ENCODE measurements at places on chromosomes 6 and 20.

GRCh38 chr20:37397076-37397953 is 51.4 kb downstream of the SRC start:
- DNase-seq: no peak

DNA sequence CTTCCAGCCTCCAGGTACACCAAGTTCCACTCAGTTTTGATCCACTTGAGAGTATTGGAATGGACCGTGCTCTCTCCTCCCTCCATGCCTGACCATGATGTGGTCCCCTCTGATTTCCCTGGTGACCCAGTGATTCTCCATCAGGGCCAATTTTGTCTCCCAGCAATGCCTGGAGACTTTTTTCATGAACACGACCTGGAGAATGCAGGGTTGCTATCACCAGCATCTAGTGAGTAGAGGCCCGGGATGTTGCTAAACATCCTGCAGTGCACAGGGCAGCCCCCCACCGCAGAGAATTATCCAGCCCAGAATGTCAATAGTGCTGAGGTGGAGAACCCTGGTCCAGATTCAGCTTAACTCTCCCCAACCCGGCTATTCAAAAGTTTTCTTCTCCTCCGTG is 134.0 kb upstream of the RREB1 start:
- DNase-seq: no peak

GRCh38 chr6:15131651-15132061 is 114.2 kb upstream of the JARID2 start:
- DNase-seq: no peak

GRCh38 chr20:16808796-16809195 is 60.6 kb downstream of the OTOR start:
- no peak for DNase-seq

DNA sequence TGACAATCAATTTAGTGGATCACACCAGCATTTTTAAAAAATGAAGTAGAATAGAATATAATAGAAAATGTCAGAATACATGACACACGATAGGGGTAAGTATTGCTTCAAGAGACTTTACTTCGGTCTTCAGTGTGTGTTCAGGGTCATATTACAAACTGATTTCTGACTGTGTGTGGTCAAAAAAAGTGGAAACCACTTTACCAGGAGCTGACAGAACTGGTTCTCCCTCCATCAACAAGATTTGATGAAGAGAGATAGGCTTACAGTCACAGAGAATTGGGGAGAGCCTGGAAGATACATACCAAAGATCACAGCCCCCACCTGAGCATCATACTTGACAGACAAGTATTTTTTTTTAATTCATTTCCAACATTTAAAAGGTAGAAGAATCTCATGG is 21.7 kb downstream of the ARMC2 start:
- no peak for DNase-seq

- DNase-seq: no peak
Observed at GRCh38 chr6:167757249-167757648, 69.5 kb upstream of the AFDN start.

GRCh38 chr20:3901028-3901705 is 12.0 kb downstream of the PANK2 start:
- no peak for DNase-seq

Data from cortex of kidney (tissue), 1 donor.